ENCODE measurements at places on chromosomes 7 and 10. TPM values are rescaled to one million over a fixed set of nuclear protein-coding genes. Genes with fewer than 3 reads are reported as not detected.

DNA sequence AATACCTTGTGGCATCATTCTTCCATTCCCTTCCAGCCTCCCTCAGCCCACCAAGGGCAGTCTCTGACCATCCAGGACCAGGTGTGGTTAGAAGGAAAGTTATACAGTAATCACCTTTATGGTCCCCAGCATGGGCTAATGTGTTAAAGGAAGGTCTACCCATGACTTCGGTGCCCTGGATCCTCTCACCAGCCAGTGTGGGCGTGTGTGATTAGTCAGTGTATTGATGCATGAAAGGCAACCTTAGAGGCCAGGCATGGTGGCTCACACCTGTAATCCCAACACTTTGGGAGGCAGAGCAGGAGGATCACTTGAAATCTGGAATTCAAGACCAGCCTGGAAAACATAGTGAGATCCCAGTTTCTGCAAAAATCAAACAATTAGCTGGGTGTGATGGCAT lies 88.9 kb downstream of the APBB1IP start:
- no peaks in the 10 kb centered on the region for H3K36me3 ChIP-seq
- H3K27ac ChIP-seq, result no peak overlapping the region
- H3K4me1 ChIP-seq, result peaks cover 22% of the 10 kb centered on the region

GRCh38 chr10:102802920-102803534 lies 34.2 kb downstream of the CYP17A1 start:
- no peak overlapping the region for H3K27ac ChIP-seq
- no peaks in the 10 kb centered on the region for H3K4me1 ChIP-seq
- no peak for DNase-seq
- no peak overlapping the region for H3K4me3 ChIP-seq
- no peaks in the 10 kb centered on the region for H3K27me3 ChIP-seq

- no peak overlapping the region for H3K4me3 ChIP-seq
- no peak overlapping the region for H3K27ac ChIP-seq
- no peaks in the 10 kb centered on the region for H3K27me3 ChIP-seq
- H3K36me3 ChIP-seq, result no peaks in the 10 kb centered on the region
These were observed 342.3 kb upstream of the SEMA3D start for GRCh38 chr7:85529201-85529600.

GRCh38 chr10:101776161-101776817 lies 375 bp upstream of the FGF8 start:
- peaks cover 10% of the 10 kb centered on the region for H3K36me3 ChIP-seq
- H3K4me3 ChIP-seq, result peak overlapping the region; percentile 22
- peaks cover 69% of the 10 kb centered on the region for H3K27me3 ChIP-seq
- H3K27ac ChIP-seq, result no peak overlapping the region
- peaks cover 11% of the 10 kb centered on the region for H3K4me1 ChIP-seq

- no peaks in the 10 kb centered on the region for H3K4me1 ChIP-seq
- no peaks in the 10 kb centered on the region for H3K36me3 ChIP-seq
- no peak overlapping the region for H3K4me3 ChIP-seq
- DNase-seq, result no peak
These were observed 40.8 kb downstream of the RBM20 start for GRCh38 chr10:110684800-110685446.

DNA sequence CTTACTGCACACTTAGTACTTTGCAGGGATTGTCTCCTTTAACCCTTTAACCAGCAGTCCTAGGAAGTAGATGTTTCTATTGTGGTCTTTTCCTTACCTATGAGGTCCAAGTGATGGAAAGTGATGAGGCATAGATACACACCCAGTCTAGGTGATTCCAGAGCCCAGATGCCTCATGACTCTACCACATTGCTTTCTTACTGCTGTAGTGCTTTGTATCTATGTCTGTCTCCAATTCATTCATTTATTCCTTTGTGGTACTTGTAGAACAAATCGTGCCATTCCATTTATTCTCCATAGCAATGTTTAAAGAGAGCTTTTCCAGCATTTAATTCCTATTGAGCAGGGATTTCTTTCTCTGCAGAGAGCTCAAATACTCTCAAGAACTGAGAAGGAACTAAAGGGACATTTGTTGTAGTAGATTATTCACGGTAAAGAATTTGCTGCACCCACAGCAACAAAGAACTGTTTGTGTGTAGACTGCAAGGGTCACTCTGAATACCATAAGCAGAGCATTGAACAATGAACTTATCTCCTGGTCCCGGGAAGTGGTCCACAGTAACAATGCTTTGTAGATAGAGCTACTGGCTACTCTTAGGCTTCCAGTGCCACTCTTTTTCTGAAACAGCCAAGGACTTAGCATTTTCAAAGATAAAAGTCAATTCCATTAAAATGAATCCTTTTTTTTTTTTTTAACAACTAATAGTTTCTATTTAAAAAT lies 337.0 kb downstream of the PTEN start:
- H3K27me3 ChIP-seq, result no peaks in the 10 kb centered on the region
- no peak overlapping the region for H3K4me3 ChIP-seq

DNA sequence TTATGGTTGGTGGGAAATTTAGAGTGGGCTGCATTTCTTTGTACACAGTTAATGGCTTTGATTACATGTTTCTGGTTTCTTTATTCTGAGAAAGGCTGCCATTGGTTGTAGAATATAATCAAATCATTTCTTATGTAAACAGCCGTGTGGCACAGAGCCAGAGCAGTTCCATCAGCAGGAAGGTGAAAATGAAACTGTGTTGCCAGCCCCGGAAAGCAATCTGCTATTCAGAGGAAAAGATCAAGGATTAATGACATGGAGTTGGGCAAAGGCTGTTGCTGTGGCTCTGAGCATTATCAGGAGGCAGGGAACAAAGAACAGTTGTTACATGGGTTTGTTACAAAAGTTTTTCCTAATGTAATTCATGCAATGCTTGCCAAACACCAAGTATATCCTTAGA lies 74.2 kb upstream of the ZNF716 start:
- H3K4me3 ChIP-seq, result no peak overlapping the region
- no peaks in the 10 kb centered on the region for H3K4me1 ChIP-seq
- H3K27me3 ChIP-seq, result no peaks in the 10 kb centered on the region
- DNase-seq, result no peak

DNA sequence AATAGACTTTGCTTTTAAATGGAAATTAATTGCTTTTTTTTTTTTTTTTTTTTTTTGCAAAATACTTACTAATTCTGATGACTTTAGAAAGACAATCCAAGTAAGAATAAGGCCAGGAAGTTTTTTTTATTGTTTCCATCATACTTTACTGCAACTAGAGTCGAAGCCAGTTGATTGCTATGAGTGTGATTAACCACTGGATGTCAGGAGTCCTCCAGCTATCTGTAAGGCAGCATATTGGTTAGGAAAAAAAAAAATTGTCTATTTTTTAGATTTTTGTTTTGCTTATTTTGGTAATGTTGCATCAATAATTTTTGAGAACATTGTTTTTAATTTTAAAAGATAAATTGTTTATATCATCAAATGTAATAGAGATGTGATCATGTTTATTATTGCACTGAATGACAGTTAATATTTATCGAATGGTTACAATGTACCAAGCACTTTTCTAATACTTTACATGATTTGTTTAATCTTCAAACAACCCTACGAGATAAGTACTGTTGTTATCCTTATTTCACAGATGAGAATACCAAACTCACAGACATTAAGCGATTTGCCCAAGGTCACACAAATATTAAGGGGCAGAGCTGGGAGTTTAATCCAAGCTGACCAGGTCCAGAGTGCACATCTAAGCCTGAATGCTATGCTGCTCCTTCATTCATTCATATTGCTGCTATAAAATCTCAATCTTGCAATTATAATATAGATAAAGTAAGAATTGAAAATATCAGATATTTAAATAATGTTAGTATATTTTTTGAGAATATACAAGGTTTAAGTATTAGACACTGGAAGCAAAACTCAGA lies 19.9 kb upstream of the LMOD2 start:
- H3K4me3 ChIP-seq, result no peak overlapping the region
- H3K27ac ChIP-seq, result no peak overlapping the region
- H3K27me3 ChIP-seq, result no peaks in the 10 kb centered on the region
- no peaks in the 10 kb centered on the region for H3K36me3 ChIP-seq
- DNase-seq, result no peak

DNA sequence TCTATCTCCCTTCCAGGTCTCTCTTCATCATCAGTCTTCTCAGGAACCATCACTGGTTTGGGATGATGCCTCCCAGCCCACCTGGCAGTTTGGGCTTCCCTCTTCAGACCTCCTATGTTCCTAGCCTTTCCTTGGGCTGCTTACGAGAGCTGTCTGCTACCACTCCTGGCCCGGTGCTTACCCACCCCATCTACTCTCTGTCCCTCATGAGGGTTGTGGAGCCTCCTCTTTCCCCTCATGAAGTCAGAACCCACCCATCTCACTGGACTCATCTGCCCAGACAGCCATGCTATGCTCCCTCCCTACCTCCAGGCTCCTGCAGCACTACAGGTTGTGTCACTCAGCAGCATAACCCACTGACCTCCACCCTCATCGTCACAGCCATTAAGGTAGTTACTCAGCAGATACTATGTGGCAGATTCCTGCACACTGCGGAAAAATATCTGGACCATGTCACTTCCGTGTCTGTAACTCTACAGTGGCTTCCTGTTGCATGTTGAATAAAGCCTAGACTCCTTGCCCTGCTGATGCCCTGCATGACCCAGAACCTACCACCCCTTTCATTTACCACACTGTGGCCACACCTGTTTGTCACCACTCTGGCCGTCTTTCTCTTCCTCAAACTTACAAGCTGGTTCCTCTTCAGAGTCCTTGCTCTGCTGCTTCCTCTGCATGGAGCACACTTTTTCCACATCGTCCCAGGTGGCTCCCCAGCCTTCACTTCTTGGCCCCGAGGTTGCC lies 2.0 kb downstream of the DBNL start:
- peaks cover 60% of the 10 kb centered on the region for H3K4me1 ChIP-seq
- no peaks in the 10 kb centered on the region for H3K27me3 ChIP-seq
- peaks cover 57% of the 10 kb centered on the region for H3K36me3 ChIP-seq
- DNase-seq, result no peak

- no peak overlapping the region for H3K27ac ChIP-seq
- no peak overlapping the region for H3K4me3 ChIP-seq
- no peaks in the 10 kb centered on the region for H3K36me3 ChIP-seq
These were observed 119.4 kb upstream of the KAT6B start for GRCh38 chr10:74706966-74707365.

DNA sequence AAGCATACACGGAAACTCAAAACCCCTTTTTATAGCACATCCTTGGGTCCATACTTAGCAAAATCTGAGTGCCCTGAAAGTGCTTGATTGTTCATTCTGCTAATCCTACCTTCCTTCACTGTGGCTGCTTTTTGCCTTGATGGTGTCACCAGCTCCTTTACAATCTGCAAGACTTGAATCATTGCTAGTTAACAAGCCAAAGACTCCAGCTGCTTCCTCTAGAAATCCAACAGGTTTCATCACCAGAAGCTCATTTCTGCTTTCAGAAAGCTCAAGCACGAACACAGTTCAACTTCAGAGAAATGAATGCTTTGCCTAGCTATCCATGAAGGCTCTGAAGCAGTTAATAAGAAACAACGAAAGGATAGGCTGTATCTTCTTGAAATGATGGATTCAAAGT lies 38.0 kb downstream of the USP6NL start:
- no peak for DNase-seq
- H3K4me3 ChIP-seq, result no peak overlapping the region
- H3K27ac ChIP-seq, result no peak overlapping the region
- no peaks in the 10 kb centered on the region for H3K36me3 ChIP-seq
- peaks cover 45% of the 10 kb centered on the region for H3K4me1 ChIP-seq

DNA sequence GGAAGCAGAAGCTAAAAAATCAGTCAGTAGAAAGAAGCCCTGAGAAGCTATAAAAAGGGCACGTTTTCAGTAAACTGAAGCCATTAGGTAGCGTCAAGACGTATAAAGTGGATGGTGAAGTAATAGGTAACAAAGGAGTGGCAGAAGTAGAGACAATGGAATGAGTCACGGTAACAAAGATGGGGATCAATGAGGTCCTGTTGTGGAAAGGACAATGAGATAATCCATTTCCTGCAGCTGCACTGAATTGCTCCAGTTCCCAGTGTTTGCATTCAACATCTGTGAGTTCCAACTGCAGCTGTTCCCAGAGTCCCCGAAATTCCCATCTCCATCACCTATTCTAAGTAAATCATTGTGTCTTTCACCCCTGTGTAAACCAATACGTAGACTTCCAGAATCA lies 4.8 kb upstream of the HYCC1 start:
- H3K27me3 ChIP-seq, result peaks cover 6% of the 10 kb centered on the region
- no peak overlapping the region for H3K4me3 ChIP-seq
- H3K4me1 ChIP-seq, result peaks cover 44% of the 10 kb centered on the region
- no peaks in the 10 kb centered on the region for H3K36me3 ChIP-seq
- DNase-seq, result no peak
- H3K27ac ChIP-seq, result no peak overlapping the region

DNA sequence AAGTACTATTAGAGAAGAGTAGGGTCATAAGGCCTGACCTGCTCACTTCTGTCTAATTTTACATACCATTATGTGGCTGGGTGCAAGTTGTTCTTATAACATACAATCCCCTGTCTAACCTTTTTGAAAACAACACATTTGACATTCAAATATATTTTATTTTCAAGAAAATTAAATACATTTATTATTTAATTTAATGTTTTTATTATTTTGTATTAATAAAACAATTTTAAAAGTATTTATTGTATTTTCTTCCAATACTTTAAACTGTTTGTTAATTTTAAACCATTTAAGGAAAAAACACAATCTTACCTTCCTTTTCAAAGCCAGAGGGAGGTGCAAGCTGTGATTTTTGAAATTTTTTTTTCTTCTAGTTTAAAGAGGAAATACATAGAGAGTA lies 232.8 kb downstream of the KCND2 start:
- no peaks in the 10 kb centered on the region for H3K36me3 ChIP-seq
- H3K4me1 ChIP-seq, result peaks cover 9% of the 10 kb centered on the region
- no peak for DNase-seq
- H3K4me3 ChIP-seq, result no peak overlapping the region

GRCh38 chr7:69776611-69777010 lies 178.3 kb downstream of the AUTS2 start:
- H3K27me3 ChIP-seq, result no peaks in the 10 kb centered on the region
- H3K4me1 ChIP-seq, result no peaks in the 10 kb centered on the region
- no peak overlapping the region for H3K4me3 ChIP-seq
- no peak for DNase-seq
- H3K27ac ChIP-seq, result no peak overlapping the region

- no peak overlapping the region for H3K27ac ChIP-seq
- peaks cover 35% of the 10 kb centered on the region for H3K36me3 ChIP-seq
- H3K27me3 ChIP-seq, result no peaks in the 10 kb centered on the region
- H3K4me1 ChIP-seq, result peaks cover 10% of the 10 kb centered on the region
These were observed 39.5 kb downstream of the DIP2C start for GRCh38 chr10:649798-650440.

UCN3 gene
- not detected for total RNA-seq

SPDYE18 gene
- not detected for total RNA-seq

CYP3A5 gene
- total RNA-seq, result 70.7 TPM

CDK1 gene
- 140 TPM for total RNA-seq

GPR158 gene
- total RNA-seq, result not detected

COL17A1 gene
- 0.73 TPM for total RNA-seq

TCAF1 gene
- 26.7 TPM for total RNA-seq

ARMC3 gene
- total RNA-seq, result 0.97 TPM

UBN2 gene
- total RNA-seq, result 23.0 TPM

HPS6 gene
- total RNA-seq, result 14.7 TPM

SPAM1 gene
- total RNA-seq, result not detected

CLCN1 gene
- total RNA-seq, result 0.34 TPM

PSD gene
- 0.34 TPM for total RNA-seq

PPP1R17 gene
- not detected for total RNA-seq

All from Calu3 (cell line).